ENCODE measurements at places on chromosomes 11 and 22. TPM values are rescaled to one million over a fixed set of nuclear protein-coding genes. Genes with fewer than 3 reads are reported as not detected.
A peak's percentile ranks its signal among the peaks of the same experiment; 100 is the strongest.

DNA sequence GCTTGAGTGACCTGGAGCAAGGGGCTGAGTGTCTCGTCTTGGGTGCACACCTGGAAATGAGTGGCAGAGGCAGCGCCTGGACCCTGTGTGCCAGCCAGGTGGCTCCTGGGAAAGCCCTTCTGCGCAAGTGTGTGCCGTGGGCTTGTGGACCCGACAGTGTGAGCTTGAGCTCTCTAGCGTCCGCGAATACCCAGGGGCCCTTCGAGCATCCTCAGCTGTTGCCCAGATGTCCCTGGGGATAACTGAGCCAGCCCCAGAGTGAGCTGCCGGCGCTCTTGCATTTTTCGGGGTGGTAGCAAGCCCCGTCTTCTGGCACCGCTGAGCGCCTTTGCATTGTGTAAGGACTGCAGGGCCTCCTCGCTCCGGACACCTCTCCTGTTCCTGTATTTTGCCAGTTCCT is 399.2 kb downstream of the TBC1D22A start:
- no peak for DNase-seq

- DNase-seq, result no peak
These were observed 17.8 kb upstream of the ST3GAL4 start for GRCh38 chr11:126337474-126338241.

DNA sequence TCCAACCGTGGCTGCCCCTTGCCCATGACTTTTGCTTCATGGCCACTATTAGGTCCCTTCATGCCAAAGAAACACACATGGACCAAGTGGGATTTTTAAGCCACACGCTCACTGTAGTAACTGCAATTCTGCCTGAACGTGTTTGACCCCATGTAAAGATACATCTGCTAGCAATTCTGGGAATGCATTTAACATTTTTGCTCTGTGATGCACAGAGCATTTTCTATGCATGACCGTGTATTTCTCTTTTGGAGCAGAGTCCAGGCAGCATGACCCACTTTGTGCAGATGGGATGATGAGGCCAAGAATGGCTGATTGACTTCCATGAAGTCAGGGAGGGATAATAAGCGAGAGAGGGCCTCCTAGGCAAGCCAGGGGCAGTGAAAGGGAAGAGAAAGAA is 108.5 kb downstream of the TP53I11 start:
- no peak for DNase-seq

Gene CD248
- total RNA-seq, result 26.7 TPM

GRCh38 chr11:12013781-12014180 is 5.4 kb upstream of the DKK3 start:
- no peak for DNase-seq

DNA sequence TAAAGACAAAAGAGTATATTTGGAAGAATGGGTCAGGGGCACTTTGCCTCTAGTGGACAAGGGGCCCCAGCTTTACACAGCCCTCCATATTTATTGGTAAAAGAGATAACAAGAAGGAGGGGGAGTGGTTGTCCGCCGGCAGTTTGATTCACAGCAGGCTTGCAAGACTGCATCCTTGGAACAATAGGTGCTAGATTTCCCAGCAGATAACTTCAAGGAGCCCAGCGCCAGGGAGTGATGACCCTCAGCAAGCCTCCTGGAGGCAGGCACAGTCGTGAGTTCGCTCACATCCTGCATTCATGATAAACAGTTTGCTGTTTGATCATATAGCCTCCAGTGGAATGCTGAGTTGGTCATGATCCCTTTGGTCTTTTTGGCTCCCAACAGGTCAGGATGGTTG is 67.8 kb upstream of the INCENP start:
- DNase-seq, result no peak

- DNase-seq, result no peak
These were observed 696.7 kb upstream of the CCDC90B start for GRCh38 chr11:83982825-83983224.

DNA sequence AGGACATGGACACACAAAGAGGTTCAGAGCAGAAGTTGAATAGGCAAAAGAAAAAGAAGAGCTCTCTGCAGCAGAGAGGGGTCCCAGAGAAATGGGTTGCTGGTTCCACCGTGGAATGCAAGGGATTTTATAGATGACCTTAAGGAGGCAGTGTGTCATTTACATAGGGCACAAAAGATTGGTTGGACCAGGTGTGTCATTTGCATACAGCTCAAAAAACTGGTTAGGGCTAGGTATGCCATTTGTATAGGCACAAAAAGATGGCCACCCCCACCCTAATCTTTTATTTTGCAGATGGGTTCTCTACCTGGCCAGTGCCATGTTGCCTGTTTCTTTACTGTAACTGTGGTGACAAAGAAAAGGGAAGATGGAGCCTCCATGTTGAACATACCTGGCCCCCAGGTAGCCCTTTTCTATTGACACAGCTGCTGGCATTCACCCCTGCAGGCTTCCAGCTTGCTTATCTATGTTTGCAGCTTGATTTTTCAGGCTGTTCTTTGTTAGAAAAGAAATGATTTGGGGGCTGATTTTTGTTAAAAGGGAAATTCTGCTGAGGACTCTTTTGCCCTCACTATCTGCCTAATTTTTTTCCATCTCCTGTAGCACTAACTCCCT is 3.1 kb upstream of the CAVIN3 start:
- no peak for DNase-seq

DNA sequence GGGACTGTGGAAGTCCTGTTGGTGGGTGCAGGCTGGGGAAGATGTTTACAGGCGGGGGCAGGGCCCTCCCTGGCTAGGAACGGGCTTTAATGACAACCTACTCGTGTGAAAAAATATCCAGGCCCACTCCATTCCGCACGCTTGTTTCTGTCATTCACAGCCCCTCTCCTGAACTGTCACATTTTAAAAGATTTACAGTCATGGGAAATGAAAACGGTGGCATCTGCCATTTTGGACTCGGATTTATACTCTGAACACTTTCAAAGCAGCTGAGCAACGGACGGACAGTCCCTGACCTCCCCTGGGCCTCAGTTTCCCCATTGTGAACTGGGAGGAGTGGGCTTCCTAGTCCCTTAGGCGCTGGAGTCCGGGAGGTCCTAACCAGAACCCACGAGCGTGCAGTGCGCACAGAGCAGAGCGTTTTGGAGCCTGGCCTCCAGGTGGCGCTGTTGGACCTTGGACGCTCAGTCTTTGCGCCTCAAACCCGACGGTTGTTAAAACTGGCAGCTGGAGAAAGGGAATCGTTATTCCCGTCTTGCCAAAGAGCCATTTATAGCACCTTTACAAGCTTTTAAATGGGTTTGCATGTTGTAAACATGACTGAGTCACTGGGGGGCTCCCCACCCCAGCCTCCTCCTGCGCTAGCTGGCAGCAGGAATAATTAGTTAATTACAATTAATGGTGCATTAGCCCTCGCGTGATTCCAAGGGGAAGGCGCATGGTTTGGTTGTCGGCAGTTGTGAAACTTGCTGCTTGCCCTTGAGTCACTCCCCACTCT is 75.3 kb downstream of the FBLN1 start:
- peak; percentile 91 for DNase-seq

- DNase-seq, result no peak
These were observed 59.2 kb upstream of the CRTAM start for GRCh38 chr11:122779047-122779629.

GRCh38 chr11:68954836-68955606 is 25.8 kb downstream of the MRGPRD start:
- DNase-seq, result peak; percentile 78

DNA sequence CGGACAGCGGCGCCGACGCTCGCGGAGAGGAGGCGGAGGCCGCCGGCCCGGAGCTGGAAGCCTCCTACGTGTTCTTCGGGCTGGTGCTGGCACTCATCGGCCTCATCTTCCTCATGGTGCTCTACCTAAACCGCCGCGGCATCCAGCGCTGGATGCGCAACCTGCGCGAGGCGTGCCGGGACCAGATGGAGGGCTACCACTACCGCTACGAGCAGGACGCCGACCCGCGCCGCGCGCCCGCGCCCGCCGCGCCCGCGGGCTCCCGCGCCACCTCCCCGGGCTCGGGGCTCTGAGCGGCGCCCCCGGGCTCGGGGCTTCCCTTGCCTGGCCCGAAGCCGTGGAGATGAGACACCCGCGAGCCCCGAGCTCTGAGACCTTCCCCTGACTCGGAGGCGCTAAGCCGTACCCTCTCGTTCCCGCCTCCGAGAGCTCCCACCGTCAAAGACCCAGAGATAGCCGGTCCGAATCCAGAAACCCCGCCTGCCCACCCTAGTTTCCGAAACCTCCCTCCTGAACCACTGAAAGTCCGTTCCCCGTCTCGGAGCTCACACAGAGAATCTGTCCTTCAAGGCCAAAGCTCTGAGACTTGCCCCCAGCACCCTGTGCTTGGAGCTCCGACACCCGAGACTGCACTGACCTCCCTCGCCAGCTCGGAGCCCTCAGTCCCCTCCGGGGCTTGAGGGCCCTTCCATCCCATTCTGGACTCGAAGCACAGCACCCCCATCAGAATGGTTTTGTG is 1.5 kb downstream of the TPBGL start:
- no peak for DNase-seq

Gene SHISAL1
- total RNA-seq, result 1.5 TPM

Gene MS4A4E
- 1.3 TPM for total RNA-seq

GRCh38 chr22:23889620-23890019 is 4.6 kb upstream of the MIF start:
- DNase-seq, result peak; percentile 74

- no peak for DNase-seq
These were observed 20.2 kb downstream of the AMOTL1 start for GRCh38 chr11:94788396-94788795.

- no peak for DNase-seq
These were observed 6.3 kb upstream of the FXYD2 start for GRCh38 chr11:117830674-117831351.

GRCh38 chr22:44102856-44103255 is 77.9 kb upstream of the PARVG start:
- DNase-seq, result peak; percentile 45
